ENCODE measurements at places on chromosomes 3 and 15.

DNA sequence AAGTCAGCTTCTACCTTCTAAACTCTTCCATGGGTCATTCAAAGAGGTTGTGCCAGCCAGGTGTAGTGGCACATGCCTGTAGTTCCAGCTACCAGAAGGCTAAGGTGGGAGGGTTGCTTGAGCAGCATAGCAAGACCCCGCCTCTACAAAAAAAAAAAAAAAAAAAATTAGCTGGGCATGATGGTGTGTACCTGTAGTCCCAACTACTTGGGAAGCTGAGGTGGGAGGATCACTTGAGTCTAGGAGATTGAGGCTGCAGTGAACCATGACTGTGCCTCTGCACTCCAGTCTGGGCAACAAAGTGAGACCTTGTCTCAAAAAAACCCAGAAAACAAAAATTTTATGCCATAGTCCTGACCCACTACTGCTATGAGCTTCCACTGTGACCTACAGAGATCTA lies 126.8 kb downstream of the MDFIC2 start:
- no peak for DNase-seq

DNA sequence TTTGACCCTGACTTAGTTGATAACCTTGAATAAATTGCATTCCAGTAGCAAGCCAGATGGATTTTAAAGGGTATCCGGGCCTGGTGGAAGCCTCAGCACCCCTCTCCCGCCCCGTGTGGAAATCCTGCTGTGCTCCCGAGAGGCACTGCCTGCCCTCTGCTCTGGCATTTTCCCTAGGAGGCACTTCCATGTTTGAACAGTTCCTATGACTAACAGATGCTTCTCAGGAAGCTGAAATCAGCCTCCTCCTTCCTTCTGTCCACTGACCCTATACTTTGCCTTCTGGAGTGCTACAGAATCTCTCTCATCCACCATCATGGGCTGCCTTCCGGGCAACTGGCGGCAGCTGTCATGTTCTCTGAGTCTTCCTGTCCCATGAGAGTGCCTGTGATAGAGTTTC lies 90.8 kb downstream of the GABRG3 start:
- no peak for DNase-seq

DNA sequence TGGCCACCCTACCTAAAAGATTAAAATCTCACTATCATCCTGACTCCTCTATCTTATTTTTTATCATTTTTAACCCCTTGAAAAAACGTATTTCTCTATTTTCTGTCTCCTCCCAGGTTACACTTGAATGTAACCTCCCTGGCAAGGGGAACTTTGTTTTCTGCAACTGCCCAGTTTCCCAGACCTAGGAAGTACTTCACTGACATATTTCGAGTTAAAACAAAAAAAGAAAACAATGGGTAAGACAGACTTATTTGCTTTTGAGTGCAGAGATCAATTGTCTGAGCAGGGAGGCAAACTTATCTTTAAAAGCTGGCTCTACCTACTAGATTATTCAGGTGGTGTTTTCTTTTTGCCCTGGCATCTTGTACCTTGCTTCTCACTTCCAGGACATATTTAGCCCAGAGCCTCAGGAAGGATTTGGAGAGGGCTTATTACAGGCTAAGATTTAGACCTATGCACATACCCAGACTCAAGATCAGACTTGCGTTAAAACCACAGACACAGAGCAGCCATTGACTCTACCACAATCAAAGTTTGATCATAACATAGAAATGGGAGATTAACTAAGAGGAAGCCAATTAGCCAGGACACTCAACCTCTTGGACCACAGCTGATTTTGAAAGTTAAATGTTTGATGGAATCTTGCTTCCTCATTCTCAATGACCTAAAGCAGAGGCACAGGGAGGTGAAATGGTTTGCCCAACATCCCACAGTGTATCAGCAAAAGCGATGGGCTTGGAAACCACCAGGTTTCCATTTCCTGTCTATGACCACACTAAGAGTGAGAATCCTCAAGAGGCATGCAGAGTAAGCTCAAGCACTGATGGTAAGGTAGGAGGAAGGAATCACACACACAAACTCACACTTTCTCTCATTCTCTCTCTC lies 169.5 kb upstream of the THBS1 start:
- DNase-seq: no peak

- DNase-seq: no peak
Measured at GRCh38 chr15:29651476-29652233, 170.6 kb downstream of the TJP1 start.

- peak; percentile 94 for DNase-seq
Measured at GRCh38 chr3:124878561-124879336, 8.4 kb downstream of the ITGB5 start.

DNA sequence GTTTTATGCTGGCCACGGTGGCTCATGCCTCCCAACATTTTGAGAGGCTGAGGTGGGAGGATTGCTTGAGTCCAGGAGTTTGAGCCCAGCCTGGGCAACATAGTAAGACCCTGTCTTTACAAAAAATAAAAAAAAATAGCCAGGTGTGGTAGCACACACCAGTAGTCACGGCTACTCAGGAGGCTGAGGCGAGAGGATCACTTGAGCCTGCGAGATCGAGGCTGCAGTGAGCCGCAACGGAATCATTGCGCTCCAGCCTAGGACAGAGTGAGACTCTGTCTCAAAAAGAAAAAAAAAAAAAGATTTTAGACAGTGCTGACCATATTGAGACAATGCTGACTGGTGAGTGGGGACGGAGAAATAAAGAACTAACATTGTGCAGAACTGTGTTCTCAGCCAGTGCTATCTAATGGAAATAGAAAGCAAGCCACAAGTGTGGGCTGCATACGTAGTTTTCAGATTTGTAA lies 67.2 kb downstream of the ST6GAL1 start:
- DNase-seq: no peak

DNA sequence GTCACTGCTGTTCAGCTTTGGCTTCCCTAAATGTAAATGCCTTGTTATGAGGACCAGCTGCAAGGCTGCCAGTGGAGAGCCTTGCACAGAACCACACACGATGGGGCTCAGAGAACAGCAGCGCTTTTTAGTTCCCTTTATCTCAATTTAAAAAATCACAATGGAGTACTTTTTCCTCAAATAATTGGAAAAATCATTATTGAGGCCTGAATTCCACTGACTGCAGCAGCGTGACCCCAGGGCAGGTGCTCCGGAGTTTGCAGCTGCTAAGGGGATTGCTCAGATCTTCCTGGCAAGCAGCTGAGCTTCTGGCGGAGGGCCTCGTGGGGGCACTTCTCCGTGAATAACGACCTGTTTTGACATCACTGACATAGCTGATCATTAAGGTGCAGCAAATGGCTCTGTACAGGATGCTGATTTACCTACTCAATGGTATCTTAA lies 245.6 kb upstream of the TRIM42 start:
- DNase-seq: no peak

DNA sequence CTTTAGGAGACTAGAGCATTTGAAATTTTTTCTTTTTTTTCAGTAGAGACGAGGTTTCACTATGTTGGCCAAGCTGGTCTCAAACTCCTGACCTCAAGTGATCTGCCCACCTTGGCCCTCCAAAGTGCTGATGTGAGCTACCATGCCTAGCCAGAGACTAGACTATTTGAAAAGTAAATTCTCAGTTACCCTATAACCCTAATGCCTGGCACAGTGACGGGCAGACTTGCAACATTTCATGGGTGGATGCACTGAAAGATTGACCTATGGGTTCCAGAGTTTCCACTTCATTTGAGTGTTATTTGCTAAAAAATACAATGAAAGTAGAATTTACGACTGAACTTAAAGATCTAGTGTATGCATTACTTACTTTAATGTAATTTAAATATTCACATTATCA lies 45.7 kb upstream of the LIPC start:
- no peak for DNase-seq

DNA sequence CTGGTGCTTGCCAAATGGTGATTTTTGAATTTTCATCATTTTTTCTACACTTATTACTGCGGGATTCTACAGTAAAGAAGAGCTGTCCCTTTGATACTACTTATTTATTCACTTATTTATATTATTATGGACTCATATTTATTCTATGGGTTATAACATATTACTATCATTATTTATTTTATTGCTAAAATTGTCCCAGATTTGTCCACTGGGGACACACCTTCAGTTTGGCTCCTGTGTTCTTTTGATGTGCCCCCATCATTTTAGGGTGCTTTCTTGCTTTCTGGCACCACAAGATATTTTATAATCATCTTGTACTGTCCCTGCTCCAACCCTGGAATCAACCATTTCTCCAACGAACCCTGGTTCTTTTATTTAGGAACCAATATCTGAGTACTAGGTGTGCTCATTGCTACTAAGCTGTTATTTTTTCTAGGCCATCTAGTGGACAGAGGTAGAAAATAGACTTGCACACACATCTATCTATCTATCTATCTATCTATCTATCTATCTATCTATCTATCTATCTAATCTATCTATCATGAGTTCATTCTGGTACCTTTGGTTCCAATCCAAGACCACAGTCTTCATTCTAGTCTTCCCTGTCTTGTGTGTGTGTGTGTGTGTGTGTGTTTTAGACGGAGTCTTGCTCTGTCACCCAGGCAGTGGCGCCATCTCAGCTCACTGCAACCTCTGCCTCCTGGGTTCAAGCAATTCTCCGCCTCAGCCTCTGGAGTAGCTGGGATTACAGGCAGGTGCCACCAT lies 16.0 kb downstream of the SLC22A14 start:
- peak; percentile 8 for DNase-seq

DNA sequence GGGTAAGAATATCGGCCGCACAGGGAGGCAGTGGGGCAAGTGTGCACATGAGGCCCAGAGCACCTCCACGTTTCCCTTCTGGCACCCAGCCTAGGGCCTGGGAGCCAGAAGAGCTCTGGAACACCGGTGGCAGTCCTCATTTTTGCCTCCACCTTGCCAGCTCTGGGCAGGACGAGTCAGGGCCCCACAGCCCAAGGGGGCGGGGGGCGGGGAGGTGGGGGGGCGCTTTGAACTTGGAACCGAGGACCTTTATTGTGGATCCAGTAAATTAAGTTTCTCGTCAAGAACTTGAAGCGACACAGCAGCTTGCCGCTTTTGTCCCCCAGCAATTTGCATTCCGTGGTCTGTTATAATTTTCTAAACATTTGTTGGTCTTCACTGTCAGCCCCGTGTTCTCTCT lies 66.8 kb downstream of the SLC6A11 start:
- DNase-seq: no peak

GRCh38 chr3:50090984-50091383 lies 2.3 kb downstream of the RBM5 start:
- no peak for DNase-seq

GRCh38 chr3:139655909-139656595 lies 21.7 kb downstream of the NMNAT3 start:
- no peak for DNase-seq

DNA sequence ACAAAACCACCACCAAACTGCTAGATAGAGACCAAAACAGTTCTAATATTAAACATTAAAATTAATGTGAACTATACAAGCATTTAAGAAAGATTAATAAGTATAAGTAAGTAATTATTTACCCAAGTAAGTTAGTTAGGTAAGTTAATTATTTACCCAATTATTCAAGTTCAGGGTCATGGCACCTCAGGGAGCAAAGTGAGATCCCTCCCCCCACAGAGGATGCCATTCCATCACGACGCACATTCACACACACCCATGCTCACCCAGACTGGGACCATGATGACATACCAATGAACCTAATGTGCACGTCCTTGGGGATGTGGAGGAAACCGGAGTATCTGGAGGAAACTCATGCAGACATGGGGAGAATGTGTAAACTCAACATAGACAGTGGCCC lies 229.1 kb downstream of the NR2F2 start:
- DNase-seq: no peak

- no peak for DNase-seq
Measured at GRCh38 chr3:65905771-65906170, 132.9 kb downstream of the MAGI1 start.

DNA sequence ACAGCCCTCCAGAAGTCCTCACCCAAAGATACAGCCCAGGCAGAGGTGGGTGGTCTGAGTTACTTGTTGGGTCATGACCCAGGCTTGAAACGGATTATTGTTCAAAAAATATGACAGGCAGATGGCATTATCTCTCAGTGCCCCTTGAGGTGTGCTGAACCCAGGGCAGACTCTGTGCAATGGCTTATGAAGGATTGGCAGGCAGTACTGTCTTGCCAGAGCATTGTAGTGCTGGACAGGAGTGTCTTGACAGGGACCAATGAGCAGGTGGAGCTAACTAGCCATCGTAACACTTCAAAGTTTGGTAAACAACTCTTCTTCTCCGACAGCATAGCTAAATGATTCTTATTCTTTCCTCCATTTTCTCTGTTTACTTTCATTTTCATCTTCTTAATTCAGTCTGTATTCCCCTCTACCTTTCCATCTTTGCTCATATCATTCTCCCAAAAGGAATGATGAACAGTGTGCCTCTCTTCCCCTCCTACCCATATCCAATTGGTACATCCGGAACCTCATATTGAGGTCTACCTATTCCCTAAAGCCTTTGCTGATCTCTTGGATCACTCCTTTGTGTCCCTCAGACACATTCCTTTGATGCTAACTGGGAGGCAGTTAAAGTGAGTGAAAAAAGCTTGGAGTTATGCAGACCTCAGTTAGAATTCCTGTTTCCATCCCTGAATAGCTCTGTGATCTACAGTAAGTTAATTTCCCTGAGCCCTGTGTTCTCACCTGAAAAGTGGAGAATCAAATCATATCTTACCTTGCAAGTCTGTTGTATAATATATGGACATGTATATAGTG lies 2.6 kb upstream of the IL20RB start:
- DNase-seq: no peak

- DNase-seq: no peak
Measured at GRCh38 chr3:162443376-162443775, 946.8 kb downstream of the OTOL1 start.

DNA sequence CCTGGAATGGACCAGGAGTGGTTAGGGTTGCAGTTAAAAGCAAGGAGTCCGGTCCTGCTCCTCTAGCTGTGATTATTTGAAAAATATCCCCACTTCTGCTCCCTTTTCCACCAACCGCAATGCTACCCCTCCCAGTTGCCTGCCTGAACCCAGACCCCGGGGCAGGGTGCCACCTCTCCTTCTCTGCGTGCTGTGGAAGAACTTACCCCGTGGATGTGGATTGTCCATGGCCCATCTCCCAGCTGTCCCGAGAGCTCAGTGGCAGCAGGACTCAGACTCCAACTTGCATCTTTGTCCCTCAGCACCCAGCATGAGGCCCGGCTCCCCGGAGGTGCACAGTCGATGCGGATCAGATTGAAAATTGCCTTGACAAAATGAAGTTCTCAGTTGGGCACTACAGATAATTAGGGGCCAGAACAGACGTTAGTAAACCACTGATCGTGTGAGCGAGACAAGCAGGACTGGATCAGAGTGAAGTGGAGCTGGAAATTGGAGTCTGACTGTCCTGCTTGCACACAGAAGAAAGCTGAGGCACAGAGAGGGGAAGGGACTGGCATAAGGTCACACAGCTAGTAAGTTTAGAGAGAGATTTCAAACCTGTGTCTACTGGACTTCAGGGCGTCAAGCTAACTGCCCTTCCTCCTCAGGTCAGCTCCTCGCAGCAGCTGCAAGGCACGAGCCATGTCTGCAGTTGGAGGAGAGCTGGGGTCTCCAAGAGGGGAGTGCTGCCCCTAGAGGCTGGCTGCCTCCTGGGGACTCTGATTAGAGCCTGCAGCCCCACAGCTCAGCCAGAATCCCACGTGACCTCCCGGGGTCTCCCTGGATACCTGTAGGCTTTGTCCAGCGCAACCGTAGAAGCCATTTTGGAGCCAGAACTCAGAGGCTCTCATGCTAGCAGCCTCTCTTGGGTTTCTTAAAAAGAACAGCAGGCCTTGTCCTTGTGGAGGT lies 14.7 kb downstream of the SLC6A1 start:
- no peak for DNase-seq
